Skin of body (tissue), 3 donors: ENCODE measurements at places on chromosomes 7 and 10.

DNA sequence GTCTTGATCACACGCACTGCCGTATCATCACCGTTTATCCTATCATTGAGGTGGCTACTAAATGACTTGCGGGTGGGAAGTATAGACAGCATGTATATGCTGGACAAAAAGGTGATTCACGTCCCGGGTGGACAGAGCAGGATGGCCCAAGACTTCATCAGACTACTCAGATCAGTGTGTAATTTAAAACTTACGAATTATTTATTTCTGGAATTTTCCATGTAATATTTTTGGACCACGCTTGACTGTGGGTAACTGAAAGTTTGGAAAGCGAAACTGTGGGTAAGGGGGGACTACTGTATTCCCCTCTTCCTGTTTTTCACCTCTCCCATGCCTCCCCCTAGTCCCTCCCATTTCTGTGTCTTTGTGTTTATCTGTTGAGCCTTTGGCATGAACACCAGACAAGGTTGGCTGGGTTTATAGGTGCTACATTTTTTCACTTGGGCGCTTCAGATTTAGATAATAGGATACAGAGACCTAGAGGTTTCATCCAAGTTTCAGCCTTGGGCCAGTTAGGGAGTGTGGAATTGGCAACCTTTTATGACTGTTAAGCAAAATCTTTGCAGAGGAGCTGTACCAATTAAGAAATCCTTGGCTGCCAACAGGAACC is 55.8 kb downstream of the RBM20 start:
- DNase-seq, result no peak

DNA sequence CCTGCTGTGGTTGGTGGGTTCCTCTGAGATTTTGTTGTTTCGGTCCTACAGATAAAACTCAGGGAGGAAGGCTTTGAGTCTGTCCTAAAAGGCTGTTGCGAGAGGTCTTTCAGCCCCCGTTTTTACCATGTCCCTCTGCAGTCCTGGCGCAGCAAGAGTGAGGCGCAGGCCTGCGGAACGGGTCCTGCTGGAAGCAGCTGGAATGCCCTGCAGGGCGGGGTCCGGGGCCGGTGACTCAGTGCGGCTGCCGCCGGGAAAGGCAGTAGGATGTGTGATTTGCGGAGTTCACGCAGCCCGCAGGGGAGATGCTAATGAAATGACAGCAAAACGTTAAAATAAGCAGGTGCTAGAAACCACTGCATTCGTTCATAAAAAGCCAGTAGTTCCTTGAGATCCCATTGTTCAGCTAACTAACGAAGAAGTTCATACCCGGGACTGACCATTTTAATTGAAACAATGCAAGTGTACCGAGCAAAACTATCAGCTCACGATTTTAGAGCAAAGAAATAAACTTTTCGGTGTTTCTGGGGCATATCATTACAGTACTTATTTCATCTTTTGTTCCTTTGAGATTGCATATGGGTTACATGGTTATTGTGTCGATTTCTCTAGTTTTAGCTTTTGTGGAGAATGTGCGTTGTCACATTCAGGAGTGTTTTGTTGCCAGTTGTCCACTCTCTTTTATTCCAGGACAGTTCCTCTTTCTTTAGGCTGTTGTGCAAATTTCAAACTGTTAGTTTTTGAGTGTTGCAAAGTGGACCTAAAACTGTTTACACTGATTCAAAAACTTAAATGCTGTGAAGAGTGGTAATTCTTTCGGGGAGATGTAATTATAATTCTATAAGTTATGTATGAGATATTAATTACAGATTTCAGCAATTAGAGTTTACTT is 783 bp downstream of the ANLN start:
- peak; percentile 66 for DNase-seq

DNA sequence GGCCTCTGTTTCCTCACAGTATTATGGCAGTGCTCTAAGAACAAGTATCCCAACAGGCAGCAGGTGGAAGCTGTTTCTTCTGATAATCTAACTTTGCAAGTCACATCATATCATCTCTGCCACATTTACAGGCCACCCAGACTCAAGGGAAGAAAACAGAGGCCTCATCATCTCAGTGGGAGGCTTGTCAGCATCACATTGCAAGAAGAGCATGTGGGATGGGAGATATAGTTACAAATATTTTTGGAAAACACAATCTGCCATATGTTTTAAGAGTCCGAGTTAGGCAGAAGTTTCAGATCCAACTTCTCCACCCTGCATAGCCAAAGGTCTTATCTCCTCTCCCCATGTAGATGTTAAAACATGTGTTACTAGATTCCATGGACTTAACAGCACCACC is 130.4 kb upstream of the PDE1C start:
- no peak for DNase-seq

DNA sequence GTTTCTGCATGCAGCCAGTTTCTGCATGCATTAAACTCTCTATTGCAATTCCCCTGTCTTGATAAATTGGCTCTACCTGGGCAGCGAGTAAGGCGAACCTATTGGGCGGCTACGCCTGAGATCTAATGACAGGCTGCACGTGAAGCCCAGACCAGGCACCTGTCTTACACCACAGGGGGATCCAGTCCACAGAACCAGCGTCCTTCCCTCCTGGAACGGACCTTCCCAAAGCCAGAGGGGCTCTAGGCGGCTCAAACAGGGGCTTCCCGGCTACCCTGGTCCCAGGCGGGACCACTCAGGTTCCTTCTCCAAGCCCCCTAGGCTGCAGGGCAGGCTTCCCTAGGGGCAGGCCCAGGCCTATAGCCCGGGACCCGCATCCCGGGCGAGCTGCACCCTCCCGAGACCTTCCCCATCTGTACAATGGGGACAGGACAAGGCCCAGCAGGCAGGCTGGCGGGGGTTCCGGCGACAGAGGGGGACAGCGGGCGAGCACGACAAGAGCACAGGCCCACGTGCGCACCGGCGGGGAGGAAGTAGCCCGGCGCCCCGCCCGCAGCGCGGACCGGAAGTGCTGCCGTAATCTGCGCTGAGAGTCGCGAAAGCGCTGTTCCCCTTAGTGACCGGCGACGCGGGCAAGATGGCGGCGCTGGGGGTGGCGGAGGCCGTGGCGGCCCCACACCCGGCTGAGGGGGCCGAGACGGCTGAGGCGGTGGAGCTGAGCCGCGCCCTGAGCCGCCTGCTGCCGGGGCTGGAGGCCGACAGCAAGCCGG is at the start of gene DNAAF5:
Gene DNAAF5, plus strand, starts transcription at position 616 of the 770 bp plus-strand sequence. Its CDS starts 22 bp downstream, at position 638.
- DNase-seq, result peak; percentile 73

GRCh38 chr10:5858811-5859210 is 30.9 kb downstream of the ANKRD16 start:
- DNase-seq, result no peak

- DNase-seq, result no peak
Observed at GRCh38 chr10:116753759-116754158, 11.4 kb upstream of the HSPA12A start.

GRCh38 chr7:156865493-156865892 is 27.5 kb downstream of the LMBR1 start:
- DNase-seq, result no peak

DNA sequence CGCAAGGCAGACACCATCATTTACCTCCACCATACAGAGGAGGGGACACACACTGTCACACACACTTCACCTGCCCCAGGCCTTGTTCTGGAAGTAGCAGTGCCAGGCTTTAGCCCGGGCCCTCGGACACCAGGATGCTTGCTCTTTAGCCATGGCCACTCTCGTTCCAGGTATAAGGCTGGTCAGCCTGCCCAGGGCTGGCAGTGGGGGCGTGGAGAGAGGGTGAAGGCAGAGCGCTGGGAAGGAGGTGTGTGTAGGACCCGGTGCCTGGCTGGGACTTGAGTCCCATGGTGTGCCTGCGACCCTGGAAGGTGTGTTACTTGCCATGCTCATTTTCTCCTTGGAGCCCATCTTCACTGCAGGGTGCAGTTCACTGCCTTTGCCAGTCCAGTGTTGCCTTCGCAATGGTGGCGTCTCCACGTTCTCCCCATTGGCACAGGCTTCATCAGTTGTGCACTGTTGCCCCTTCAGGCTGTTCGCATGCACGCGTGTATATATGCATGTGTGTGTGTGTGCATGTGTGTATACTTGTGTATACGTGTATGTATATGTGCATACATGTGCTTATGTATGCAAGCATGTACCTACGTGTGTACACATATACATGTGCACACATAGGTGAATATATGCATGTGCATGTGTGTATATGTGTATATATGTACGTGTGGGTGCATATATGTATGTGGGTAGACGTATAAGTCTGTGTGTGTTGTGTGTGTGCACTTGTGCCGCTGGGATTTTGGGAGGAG is 153.4 kb downstream of the CAMK1D start:
- no peak for DNase-seq

DNA sequence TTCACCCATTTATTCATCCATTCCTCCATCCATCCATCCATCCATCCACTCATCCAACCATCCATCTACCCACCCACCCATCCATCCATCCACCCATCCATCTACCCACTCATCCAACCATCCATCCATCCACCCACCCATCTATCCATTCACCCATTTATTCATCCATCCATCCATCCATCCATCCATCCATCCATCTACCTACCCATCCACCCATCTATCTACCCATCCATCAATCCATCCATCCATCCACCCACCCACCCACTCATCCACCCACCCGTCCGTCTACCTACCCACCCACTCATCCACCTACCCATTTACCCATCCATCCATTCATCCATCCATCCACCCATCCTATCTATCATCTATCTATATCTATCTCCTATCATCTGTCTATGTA is 169.4 kb upstream of the SHH start:
- DNase-seq, result no peak

- peak; percentile 83 for DNase-seq
Observed at GRCh38 chr7:27130540-27131389, at the start of gene HOXA4. Gene HOXA4 (minus strand): TSS chr7:27130757. CDS start chr7:27130733, 24 bp downstream.

DNA sequence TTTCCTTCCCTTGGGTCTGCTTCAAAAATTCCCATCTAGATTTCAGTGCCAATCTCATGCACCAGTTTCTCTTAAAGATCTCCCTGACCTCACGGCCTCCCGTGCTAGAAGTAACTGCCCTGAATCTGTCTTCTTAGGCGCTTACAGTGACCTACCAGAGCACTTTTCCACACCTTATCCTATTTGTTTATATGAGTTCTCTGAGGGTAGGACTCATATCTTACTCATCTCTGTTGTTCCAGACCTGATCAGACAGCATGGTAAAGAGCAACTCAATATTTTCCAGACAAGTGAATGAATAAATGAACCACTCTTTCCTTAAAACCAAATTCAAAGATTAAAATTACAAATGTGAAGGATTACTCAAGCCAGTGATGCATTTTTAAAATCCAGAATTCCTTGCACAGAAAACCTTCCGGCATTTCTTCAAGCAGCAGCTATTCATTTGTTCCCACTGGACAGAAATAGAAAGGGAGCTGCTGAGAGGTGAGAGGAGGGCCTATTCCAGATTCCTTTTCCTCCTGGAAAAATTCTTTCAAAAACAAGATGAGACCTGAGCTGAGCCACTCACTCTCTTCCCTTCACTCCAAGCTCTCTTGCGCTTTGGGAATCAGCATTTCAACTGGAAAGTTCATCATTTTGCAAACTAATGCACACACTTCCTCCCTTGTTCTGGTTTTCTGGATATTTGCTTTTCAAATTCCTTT is 94.6 kb downstream of the ELMO1 start:
- no peak for DNase-seq

- no peak for DNase-seq
Observed at GRCh38 chr7:132292803-132293202, 283.5 kb downstream of the PLXNA4 start.

- DNase-seq, result no peak
Observed at GRCh38 chr10:31867646-31868045, 61.0 kb downstream of the ARHGAP12 start.
